ENCODE measurements at places on chromosomes 12 and 14.
A peak's percentile ranks its signal among the peaks of the same experiment; 100 is the strongest.

GRCh38 chr12:24948420-24948756, 513 bp downstream of the BCAT1 start:
- DNase-seq = no peak

- DNase-seq = no peak
Measured at GRCh38 chr14:21037156-21037555, 2.5 kb upstream of the RNASE13 start.

DNA sequence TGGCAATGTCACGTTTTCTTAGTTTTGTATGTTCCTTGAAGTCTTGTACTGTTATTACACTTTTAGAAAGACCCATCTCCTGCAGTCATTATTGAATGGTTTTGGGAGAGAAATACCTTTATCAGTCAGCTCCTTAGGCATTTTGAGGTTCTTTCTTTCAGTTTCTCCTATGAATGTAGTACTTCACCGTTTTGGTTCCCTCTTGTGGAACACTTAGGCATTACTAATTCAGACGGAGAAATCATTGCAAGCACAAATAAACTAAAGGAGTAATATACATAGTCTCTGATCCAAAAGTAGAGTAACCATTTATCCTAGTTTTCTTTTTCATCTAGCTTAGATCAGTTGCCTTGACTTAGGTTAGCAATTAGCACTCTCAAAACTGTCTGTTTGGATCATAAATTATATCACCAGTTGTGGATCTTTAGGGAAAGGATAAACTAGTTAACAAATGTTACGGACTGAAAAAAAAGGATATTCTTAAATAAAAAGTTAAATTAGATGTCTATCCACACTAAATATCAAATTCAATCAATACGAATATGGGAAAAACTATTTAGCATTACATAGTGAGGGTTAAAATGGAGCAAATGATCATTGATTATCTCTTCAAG, 1538.3 kb upstream of the SEL1L start:
- no peak for DNase-seq

- no peak for DNase-seq
Measured at GRCh38 chr12:89537389-89537788, 11.5 kb upstream of the POC1B start.

GRCh38 chr14:29735459-29735858, 192.2 kb downstream of the PRKD1 start:
- DNase-seq = no peak

- DNase-seq = peak; percentile 59
Measured at GRCh38 chr14:100828031-100828769, 2.3 kb downstream of the MEG3 start.

DNA sequence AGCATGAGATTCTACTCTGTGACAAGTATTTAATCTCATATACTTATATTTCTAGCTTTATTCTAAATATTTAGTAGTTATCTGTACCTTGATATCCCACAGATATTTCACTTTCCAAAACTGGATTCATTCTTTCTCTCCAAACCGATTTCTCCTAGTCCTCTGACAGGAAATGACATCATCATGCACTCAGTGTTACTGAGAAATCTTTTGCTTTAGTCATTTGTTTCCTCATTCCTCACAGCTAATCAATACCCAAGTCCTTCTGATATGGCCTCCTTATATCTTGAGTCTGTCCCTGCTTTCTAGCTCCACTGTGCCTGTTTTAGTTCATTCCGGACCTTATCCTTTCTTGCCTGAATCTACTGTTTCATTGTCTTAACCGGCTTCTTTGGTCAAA, 39.4 kb upstream of the E2F7 start:
- no peak for DNase-seq

DNA sequence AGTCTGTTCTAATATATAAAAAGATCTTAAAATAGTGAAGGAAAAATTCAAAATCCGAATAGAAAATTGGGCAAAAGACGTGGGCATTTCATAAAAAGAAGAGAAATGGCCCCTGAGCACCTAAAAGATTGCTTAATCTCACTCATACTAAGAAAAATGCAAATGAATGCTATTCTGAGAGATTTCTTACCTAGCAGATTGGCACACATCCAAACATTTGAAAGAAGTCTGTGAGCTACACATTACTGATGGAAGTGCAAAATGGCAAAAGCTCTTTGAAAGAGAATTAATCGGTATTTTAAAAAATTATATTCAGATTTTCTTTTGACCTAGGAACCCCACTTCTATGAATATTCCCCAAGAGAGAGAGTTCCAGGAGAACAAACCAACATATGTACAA, 280.4 kb upstream of the GARIN6 start:
- no peak for DNase-seq

DNA sequence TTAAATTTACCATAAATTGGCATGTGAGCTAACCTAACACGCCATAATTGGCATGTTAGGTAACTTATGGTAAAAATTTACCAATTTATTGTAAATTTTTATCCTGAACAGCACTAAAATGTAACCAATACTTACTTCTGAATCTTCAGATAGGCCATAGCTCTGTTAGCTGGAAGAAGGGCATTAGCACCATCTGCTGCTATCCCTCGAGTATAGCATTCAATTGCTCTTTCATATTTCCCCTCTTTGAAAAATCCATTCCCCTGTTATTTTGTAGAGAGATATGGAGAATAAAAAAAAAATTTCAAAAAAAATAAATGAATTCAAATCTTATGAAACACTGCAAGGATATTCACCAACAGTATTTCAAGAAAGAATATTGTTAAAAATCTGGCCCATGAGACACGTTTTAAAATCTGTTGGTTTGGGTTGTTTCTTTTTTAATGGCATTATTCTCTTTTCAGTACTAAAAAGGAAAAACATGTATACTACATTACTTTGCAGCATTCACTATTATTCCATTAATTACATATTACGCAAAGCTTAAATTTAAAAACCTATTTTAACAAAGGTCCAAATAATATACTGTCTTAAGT, 19.1 kb downstream of the RPAP3 start:
- DNase-seq = no peak

- DNase-seq = peak; percentile 23
Measured at GRCh38 chr12:56751712-56752598, at the start of gene PRIM1. TSS of gene PRIM1 (minus strand) at chr12:56752323. CDS start at chr12:56752298, 25 bp downstream.

- DNase-seq = no peak
Measured at GRCh38 chr14:89801136-89801535, 153.4 kb downstream of the EFCAB11 start.

Measured in smooth muscle cell of the brain vasculature (primary cell).